ENCODE measurements at places on chromosomes 3 and 15.
A peak's percentile ranks its signal among the peaks of the same experiment; 100 is the strongest.

DNA sequence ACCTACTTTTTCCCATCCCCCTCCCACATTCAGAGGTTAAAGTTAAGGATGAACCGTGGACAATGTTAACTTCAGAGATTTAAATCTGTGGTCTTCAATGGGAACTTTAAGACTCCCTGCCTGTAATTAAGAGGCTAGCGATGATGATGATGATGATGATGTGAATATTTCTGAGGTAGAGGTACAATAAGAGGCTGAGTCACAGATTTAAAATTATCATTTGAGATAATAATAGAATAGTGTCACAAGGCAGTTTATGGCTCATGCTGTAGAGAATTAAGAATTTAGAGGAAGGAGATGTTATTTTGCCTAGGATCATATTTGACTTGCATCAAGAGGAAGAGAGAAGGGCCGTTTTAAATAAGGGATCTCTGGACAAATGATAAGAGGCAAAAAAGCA is 146.2 kb downstream of the BBX start:
- H3K36me3 ChIP-seq: no peaks in the 10 kb centered on the region
- H3K27ac ChIP-seq: no peak overlapping the region
- H3K4me3 ChIP-seq: no peak overlapping the region
- DNase-seq: no peak

DNA sequence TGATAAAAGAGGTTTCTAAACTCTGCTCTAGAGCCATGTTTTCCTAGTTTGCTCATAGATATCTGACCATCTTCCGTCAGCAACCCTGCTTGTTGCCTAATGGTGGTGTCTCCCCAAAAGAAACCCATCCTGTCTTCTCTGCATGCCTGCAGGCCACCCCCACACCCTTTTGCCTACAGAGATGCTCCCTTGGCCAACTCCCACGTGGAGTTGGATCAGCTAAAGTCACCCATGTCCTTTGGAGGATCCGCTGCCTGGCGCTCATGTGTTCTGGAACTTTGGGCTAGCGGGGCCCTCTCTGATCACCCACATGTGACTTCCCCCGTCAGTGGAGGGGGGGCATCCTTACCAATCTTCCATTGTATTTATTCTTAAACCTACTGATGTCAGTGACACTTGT is 185.6 kb downstream of the ADAMTS17 start:
- no peak overlapping the region for H3K27ac ChIP-seq
- H3K27me3 ChIP-seq: no peaks in the 10 kb centered on the region
- no peaks in the 10 kb centered on the region for H3K36me3 ChIP-seq

DNA sequence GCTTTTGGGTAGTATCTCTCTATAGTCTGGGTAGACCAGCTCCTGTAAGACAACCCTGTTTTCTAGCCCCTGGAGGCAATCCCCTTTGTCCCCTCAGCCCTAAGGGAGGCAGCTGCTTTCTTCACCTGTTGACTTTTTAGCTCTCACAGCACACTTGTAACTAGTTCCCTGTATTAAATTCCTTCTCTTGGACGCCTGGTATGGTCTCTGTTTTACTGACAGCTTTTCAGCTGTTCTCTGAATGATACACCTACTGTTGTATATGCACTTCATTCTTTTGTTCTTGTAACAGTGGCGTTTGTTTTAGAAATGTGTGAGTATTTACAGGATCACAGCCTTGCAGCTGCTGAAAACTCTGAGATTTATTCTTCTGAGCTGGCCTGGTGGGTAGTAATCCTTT is 413.0 kb upstream of the RBMS3 start:
- H3K27ac ChIP-seq: no peak overlapping the region
- no peak for DNase-seq
- H3K4me1 ChIP-seq: no peaks in the 10 kb centered on the region
- no peaks in the 10 kb centered on the region for H3K27me3 ChIP-seq
- no peak overlapping the region for H3K4me3 ChIP-seq
- no peaks in the 10 kb centered on the region for H3K36me3 ChIP-seq

DNA sequence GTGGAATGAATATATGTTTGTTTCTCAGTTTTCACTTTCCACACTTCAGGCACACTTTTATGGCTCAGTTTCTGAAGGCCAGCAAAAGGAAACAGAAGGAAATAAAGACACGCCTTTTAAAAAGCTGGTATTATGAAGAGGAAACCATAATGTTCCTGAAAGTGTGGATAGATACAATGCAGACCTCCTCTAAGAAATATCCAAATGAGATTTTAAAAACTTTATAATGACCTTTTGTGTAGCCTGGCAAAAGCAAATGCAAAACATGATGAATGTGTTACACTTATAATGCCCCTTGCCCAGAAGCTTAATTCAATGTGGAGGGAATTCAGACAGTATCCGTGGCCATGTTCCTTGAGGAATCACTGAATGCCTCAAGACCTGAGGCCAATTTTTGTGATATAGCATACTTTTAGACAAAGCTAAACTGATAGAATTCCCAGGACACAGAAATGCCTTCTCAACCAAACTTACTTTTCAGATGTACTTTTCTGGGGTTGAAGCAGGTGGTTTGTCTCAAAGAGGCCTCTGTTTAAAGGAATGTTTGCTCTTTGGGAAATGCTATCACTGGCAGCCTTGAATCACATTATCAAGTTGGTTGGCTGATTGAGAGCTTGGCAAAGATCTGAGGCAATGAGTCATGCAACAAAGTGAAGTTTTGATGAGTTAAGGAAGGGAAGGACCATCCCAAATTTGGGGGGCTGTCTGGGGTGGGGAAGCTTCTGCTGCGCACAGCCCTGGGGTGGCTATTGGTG is 77.1 kb upstream of the CACNA2D3 start:
- DNase-seq: no peak
- no peaks in the 10 kb centered on the region for H3K27me3 ChIP-seq
- no peak overlapping the region for H3K27ac ChIP-seq
- no peaks in the 10 kb centered on the region for H3K36me3 ChIP-seq
- no peak overlapping the region for H3K4me3 ChIP-seq
- no peaks in the 10 kb centered on the region for H3K4me1 ChIP-seq

DNA sequence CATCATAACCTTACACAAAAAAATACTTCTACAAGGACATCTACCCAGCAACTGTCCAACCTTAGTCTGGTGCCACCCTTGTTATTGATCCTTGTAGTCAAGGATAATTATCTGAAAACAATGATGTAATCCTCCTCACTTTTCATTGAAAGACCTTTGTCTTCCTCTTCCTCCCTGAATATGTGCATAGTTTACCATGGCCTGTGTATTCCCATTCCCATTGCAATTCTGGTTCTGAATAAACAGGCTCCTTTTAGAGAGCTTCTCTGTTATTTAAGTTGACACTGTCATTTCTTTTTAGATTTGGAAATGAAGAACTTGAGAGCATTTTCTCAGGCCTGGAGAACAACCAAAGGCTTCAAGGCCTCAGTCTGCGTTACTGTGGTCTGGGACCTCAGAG is 53.3 kb upstream of the RNF7 start:
- no peak overlapping the region for H3K4me3 ChIP-seq
- DNase-seq: no peak
- no peaks in the 10 kb centered on the region for H3K27me3 ChIP-seq

GRCh38 chr3:105328338-105328730 is 38.4 kb upstream of the ALCAM start:
- DNase-seq: no peak
- no peaks in the 10 kb centered on the region for H3K36me3 ChIP-seq

DNA sequence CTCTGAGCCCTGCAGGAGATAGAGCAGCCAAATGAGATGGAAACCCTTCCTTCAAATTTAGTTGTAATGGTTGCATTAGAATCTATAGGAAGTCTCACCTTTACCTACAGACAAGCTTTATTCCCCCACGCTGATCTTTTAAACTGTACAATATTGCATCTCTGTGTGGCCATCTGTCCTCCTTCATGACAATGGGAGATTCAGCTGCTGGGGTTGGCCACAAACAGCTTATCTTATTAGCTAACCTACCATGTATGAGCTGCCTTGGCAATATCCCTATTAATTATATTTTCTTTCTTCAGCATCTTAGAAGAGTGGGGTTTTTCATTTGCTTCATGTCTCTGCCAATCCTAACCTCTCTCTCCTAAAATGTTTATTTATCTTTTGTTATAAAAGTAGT is 238.7 kb upstream of the NR2E3 start:
- no peak overlapping the region for H3K27ac ChIP-seq
- DNase-seq: no peak
- H3K27me3 ChIP-seq: no peaks in the 10 kb centered on the region
- H3K36me3 ChIP-seq: no peaks in the 10 kb centered on the region
- no peak overlapping the region for H3K4me3 ChIP-seq

DNA sequence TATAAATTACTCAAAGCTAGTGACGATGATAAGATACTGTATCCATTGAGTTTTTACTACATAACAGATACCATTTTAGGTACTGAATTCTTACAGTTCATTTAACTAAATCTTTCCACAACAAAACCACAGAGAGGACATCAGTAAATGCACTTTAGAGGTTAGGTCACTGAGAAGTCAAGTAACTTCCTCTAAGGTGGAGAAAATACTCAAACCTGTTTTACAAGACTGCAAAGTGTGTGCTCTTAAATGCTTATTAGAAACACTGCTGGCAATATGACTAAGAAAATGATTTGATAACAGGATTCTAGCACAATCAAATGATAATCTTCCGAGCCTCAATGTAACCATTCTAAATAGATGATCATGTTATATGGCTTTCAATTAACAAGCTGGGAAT is 99.4 kb downstream of the UBE3A start:
- H3K4me3 ChIP-seq: no peak overlapping the region
- no peaks in the 10 kb centered on the region for H3K36me3 ChIP-seq
- no peaks in the 10 kb centered on the region for H3K27me3 ChIP-seq
- H3K4me1 ChIP-seq: no peaks in the 10 kb centered on the region
- DNase-seq: no peak

- H3K4me3 ChIP-seq: peak within 1 kb of the TSS; percentile 25
- no peak for DNase-seq
- H3K36me3 ChIP-seq: no peaks in the 10 kb centered on the region
- H3K4me1 ChIP-seq: peaks cover 17% of the 10 kb centered on the region
- no peak within 1 kb of the TSS for H3K27ac ChIP-seq
Measured at GRCh38 chr15:79090487-79091203, at the start of gene RASGRF1. RASGRF1 (minus strand) TSS chr15:79090780; CDS start chr15:79090498, 282 bp downstream.

DNA sequence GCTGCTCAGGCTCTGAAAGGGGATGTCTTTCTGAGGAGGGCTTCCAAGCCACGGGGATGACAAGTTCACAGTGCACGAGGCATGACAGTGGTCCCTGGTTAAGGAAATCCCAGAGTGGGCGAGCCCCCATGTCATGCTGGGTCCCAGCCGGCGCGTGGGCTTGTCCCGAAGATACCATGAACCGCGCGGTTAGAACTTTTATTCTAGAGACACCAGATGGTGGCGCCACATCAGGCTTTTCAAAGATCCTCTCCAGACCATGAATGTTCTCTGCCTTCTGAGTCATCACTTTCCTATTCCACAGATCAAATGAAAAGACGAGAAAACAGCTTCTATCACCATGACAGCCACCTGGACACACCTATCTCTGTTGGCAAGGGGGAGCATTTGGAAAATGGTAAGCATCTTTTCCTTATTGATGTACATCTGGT is 227.8 kb upstream of the LYSMD4 start:
- H3K4me1 ChIP-seq: peaks cover 7% of the 10 kb centered on the region
- H3K36me3 ChIP-seq: no peaks in the 10 kb centered on the region

DNA sequence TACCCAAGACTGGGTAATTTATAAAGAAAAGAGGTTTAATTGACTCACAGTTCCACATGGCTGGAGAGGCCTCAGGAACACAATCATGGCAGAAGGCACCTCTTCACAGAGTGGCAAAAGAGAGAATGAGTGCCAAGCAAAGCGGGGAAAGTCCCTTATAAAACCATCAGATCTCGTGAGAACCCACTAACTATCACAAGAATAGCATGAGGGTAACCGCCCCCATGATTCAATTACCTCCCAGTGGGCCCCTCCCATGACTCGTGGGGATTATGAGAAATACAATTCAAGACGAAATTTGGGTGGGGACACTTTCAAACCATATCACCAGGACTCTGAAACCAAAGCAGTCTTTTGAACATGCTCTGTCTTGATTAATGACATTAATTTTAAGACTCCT is 7.0 kb downstream of the RTP3 start:
- no peaks in the 10 kb centered on the region for H3K36me3 ChIP-seq
- no peaks in the 10 kb centered on the region for H3K27me3 ChIP-seq
- no peak overlapping the region for H3K4me3 ChIP-seq
- H3K27ac ChIP-seq: no peak overlapping the region
- no peak for DNase-seq

DNA sequence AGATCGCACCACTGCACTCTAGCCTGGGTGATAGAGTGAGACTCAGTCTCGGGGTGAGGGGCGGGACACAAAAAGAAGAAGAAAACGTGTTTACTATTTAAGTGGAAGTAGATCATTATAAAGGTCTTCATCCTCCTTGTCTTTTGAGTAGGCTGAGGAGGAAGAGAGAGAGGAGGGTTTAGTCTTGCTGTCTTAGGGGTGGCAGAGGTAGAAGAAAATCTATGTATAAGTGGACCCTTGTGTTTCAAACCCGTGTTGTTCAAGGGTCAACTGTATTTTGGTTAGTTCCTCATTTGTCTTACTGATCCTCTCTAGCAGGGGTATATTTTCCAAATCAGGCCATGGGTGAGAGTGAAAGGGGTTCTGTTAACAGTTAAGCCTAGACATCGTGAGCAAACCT is 40.1 kb downstream of the TRIM71 start:
- DNase-seq: no peak
- H3K27me3 ChIP-seq: no peaks in the 10 kb centered on the region
- H3K27ac ChIP-seq: no peak overlapping the region
- H3K4me3 ChIP-seq: no peak overlapping the region
- no peaks in the 10 kb centered on the region for H3K36me3 ChIP-seq

DNA sequence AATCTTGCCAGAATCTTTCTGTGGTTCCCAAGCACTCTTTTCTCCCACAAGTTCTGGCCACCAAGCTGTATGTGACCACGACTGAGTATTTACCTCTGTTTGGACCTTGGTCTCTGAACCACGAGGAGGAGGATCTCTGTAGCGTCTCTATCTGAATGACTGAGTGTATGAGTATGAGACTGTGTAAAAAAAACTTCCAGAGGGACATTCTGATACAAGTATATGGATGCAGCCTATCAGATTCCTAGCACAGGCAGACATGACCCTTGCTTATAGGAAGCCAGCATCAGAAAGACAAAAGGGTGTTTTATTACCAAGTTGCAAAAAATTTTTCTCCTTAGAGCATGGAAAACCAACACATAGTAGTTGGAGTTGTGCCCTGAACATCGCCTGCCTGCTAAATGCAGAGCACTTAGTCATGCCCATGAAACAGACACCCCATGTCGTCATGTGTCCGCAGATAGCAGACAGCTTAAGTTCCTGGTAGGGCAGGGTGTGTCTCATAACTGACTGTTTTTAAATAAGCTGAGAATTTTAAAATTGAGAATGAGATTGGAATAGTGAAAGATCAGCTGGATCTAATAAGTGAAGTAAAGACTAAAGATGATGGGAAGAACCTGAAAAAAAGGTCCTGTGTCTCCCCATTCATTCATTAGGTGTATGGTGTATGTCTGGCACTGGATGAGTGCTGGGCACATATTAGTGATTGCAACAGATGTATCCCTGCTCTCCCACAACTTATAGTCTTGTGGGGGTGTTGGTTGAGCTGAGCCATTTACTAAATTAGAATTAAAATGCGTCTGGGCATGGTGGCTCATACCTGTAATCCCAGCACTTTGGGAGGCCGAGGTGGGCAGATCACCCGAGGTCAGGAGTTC is 30.9 kb downstream of the DAG1 start:
- H3K4me1 ChIP-seq: peaks cover 19% of the 10 kb centered on the region
- no peaks in the 10 kb centered on the region for H3K36me3 ChIP-seq
- no peak overlapping the region for H3K4me3 ChIP-seq
- no peaks in the 10 kb centered on the region for H3K27me3 ChIP-seq

- H3K27ac ChIP-seq: no peak overlapping the region
- H3K4me1 ChIP-seq: no peaks in the 10 kb centered on the region
- no peak overlapping the region for H3K4me3 ChIP-seq
- DNase-seq: no peak
Measured at GRCh38 chr3:53092942-53093341, 37.3 kb downstream of the RFT1 start.

- DNase-seq: no peak
- no peak overlapping the region for H3K4me3 ChIP-seq
- peak overlapping the region; percentile 51 for H3K27ac ChIP-seq
Measured at GRCh38 chr3:42118762-42119361, 27.7 kb downstream of the TRAK1 start.
